NCI-H2171 (cell line): ENCODE measurements at places on chromosomes 4 and X.
A peak's percentile ranks its signal among the peaks of the same experiment; 100 is the strongest.

DNA sequence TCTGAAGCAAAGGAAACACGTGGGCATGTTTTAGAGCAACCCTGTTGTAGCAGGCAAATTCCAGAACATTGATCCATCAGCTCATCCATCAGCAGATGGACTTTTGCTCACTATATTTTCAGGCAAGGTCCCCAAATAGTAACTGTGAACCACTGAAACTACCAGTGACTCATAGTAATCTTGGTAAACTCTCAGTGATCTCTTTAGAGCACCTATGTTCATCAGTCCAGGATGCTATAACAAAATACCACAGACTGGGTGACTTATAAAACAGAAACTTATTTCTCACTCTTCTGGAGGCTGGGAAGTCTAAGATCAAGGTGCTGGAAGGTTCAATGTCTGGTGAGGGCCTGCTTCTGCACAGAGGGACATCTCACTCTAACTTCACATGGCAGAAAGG, 28.9 kb upstream of the BTC start:
- DNase-seq, result no peak

DNA sequence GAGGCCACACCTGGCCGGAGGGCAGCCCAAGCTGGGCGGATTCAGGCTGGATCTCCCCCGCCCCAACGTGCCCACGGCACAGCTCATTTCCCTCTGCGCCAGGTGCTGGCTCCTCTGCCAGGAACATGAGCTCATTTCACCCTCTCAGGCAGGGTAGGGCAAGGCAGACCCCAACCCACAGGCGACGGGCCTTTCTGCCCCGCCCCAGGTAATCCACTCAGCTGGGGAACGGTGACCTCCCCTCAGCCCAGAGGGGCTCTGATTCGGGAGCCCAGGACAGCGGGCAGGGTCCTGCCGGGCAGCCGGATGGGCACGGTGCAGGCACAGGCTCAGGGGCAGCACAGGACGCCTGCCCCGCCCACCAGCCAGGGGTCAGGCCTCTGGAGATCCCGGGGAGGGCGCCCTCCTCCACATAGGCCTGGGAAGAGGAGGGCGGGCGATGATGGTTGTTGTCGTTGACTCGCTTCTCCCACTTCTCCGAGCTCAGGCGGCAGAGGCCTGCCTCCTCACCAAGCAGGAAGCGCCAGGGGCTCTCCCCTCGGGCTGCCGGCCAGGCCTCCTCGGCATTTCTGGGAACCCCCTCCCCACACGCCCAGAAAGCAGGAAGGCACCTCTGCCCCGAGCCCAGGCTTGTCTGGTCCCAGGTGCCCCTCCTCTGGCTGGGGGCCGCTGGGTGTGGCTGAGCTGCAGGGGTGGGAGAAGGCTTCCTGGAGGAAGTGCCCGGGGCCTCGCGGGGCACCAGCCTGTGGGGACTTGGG, 31.1 kb downstream of the TACC3 start:
- no peak for DNase-seq

DNA sequence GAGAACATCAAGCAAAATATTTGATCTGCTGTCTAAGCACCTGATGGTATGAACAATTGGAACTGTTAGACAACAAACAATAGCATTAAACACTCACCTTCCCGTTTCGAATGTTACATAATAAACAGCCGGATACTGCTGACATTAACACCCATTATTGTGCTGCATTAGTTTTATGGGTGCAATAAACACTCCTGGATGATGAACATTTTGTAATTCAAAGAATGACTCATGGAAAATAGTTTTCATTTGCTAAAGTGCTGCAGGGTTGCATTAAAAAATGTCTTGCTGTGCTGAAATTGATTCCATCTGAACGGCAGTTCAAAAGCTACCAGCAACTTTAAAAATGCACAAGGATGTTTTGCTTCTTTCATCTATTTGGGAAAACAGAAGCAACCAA, 100.8 kb upstream of the SORBS2 start:
- no peak for DNase-seq

DNA sequence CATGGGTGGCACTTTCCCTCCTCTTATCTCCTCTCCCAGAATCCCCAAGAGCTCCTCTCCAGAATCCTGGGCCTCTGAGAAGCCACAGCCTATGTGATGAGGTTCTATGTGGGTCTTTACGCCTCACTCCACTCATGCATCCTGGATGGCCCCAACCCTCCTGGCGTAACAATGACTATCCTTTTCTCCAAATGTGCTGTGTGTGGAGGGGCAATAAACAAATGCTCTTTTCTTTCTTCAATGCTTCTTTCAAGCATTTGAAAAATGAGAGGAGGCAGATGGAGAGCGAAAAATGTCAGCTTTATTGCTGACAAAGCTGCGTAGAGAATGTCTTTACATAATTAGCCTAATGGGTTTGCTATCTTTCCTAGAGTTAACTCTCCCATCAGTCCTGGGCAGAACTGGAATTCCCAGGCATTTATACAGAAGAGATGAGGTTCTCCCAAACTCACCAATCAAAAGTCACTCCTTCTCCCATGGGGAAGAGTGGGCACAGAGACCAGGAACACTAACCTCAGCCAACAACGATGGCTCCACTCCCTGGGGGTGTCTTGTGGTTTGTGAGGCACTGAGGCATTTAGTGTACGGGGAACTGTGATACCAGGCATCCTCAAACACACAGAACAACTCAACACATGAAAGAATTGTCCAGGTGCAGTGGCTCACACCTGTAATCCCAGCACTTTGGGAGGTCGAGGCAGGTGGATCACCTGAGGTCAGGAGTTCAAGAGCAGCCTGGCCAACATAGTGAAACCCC, 118.9 kb upstream of the SLC34A2 start:
- DNase-seq, result no peak

GRCh38 chr4:26223155-26223554, 97.7 kb upstream of the RBPJ start:
- DNase-seq, result no peak

- no peak for DNase-seq
Measured at GRCh38 chr4:40607221-40607620, 22.4 kb downstream of the RBM47 start.

DNA sequence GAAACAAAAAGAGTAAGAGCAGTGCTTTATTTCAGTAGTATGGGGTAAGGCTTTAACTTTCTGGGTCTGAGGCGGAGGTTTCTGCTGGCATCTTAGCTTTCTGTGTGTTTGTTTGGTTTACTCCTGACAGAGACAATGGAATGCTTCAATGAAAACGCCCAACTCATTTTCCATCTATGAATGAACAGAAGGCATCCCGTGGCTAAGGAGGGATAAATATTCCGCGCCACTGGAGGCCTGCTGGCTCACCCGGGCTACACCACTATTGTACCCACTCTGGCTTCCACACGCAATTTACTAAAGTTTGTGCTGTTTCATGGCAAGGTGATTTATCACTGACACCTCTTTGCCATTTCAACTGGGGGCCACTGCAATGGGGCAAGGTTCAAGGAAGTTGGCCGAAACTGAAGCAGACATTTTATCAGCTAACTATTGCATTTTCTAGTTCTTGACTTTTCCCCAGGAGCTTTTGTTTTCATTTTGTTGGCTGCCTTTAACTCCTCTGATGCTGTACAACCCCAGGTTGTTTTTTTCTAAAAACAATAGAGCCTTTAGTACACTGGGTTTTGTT, 32.8 kb upstream of the PPARGC1A start:
- no peak for DNase-seq

GRCh38 chr4:115763051-115763450, 649.6 kb upstream of the NDST4 start:
- DNase-seq, result no peak

DNA sequence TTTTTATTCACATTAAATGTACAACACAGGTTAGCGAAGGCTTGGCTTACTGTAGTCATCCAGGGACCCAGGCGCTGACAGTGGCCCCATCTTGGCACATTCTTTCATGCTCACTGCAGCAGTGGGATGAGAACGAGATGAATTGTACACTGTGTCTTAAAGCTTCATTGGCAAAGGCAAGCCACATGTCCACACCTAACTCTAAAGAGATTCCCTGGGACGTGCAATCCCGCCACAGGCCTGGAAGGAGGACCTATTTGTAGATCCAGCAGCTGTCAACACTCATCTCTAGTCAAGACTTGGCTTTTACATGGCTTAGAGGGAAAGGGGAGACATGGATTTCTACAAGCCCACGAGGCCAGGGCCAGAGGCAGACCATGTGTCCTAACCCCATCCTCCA, 16.1 kb upstream of the CXCR3 start:
- DNase-seq, result no peak

GRCh38 chr4:108535757-108536156, 84.6 kb upstream of the RPL34 start:
- DNase-seq, result no peak

DNA sequence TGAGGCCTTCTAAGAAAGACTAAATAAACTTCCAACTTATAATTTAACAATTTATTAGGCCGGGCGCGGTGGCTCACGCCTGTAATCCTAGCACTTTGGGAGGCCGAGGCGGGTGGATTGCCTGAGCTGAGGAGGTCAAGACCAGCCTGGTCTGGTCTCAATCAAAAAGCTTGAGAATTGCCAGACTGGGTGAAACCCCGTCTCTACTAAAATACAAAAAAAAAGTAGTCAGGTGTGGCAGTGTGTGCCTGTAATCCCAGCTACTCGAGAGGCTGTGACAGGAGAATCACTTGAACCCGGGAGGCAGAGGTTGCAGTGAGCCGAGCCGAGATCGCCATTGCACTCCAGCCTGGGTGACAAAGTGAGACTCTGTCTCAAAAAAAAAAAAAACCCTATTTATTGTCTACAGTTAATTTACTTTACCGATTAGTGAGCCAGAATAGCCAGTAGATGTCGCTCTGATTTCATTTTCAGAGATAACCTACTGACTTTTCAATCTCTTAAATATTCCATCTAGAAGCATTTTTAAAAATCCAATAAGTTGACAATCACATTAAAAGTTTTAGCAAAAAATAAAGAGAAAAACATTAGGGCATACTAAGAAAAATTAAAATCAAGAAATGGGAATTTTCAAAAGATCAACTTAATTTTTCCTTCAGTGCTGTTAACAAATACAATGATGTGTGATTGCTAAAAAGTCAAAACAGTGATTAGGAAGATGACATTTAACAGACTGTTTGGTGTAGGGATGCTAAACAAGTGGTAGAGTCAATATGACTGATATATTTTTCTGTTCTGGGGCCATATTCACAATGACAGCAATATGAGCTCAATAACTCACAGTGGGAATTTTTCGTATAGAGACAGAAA, 4.3 kb upstream of the SHROOM3 start:
- DNase-seq, result peak; percentile 0

DNA sequence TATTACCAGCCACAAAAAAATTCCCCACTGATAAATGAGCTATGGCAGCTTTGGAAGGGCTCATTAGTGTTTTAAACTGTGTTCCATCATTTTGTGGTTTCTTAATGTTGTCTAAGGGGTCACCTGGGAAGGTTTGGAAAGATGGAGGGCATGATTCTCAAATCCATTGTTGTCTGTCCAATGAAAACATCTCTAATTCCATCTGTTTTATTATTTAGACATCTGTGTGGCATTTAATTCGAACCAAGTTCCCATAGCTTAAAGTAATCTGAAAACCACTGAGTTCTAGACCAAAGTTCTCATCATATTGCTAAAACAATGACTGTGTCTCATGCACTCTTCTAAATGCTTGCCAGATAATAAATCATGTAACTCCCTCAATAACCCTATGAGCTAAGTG, 103.8 kb upstream of the PPP3CA start:
- DNase-seq, result no peak

DNA sequence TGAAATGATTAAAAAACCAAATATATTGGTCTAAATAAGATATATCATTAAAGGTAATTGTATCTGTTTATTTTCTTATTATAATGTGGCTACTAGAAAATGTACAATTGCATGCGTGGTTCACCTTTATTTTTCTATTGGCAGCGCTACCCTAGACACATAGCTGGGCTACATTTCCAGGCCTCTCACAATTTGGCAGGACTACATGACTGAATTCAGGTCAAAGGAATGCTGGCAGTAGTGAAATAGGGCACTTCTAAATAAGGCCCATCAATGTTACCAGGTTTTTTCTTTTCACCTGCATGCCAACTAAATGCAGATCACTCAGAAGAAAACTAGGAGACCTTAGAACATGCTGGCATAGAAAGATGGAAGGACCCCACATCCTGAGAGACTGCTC, 1072.9 kb upstream of the SLIT2 start:
- DNase-seq, result no peak

DNA sequence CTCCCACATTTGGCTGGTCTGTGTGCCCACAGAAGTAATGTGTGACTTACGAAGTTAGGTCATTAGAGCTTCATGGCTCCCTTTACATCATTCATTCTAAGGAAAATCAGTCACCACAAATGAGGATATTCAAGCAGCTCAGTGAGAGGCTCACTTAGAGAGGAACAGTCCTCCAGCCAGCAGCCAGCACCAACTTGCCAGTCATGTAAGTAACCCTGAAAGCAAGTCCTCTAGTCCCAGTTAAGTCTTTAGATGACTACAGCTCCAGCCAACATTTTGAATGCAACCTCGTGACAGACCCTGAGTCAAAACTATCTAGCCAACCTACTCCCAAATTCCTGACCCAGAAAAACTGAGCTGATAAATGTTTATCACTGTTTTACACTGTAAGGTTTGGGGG, 71.3 kb downstream of the LRBA start:
- DNase-seq, result no peak

- DNase-seq, result no peak
Measured at GRCh38 chr4:26009502-26009901, 95.5 kb downstream of the SMIM20 start.

GRCh38 chr4:94689155-94689860, 68.4 kb upstream of the BMPR1B start:
- no peak for DNase-seq

DNA sequence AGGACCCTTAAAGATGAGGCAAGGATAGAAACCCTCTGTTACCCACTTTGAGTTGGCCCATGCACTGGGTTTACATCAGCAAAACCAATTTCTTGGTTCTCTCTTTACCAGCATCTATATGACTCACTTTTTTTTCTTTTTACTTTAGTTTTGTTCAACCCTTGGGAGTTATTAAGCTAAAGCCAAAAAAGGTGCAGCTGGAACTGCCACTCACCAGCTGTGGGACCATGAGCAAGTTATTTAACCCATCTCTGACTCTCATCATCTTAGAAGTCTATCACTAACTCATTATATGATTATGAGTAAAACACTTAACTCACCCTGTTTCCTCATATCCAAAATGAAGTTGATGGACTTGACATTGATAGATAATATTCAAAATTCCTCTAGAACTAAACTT, 53.4 kb downstream of the GABRB1 start:
- DNase-seq, result no peak

- DNase-seq, result no peak
Measured at GRCh38 chrX:14015941-14016340, 13.8 kb downstream of the GEMIN8 start.

- no peak for DNase-seq
Measured at GRCh38 chr4:15961781-15962510, 1.0 kb downstream of the FGFBP2 start.

DNA sequence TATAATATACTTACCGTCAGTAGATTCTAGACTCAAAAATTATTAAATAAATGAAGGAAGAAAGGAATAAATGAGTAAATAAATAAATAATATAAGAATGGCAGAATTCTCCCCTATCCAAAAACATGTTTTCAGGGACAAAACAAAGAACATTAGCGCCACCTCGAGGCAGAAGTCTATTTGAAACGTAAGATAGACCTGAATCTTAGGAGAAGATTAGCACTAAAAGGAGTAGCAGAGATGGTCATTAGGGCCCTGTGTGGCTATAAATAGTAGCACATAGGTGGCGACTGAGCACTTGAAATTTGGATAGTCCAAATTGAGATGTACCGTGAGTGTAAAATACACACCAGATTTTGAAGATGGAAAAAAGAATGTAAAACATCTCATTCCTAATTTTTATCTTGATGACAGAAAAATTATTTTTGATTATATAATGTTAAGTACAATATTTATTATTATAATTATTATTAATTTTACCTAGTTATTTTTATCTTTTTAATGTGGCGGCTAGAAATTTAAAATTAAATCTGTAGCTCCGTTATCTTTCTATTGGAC, 24.3 kb upstream of the SRD5A3 start:
- peak; percentile 21 for DNase-seq
